ENCODE measurements at places on chromosomes 2 and 18.

DNA sequence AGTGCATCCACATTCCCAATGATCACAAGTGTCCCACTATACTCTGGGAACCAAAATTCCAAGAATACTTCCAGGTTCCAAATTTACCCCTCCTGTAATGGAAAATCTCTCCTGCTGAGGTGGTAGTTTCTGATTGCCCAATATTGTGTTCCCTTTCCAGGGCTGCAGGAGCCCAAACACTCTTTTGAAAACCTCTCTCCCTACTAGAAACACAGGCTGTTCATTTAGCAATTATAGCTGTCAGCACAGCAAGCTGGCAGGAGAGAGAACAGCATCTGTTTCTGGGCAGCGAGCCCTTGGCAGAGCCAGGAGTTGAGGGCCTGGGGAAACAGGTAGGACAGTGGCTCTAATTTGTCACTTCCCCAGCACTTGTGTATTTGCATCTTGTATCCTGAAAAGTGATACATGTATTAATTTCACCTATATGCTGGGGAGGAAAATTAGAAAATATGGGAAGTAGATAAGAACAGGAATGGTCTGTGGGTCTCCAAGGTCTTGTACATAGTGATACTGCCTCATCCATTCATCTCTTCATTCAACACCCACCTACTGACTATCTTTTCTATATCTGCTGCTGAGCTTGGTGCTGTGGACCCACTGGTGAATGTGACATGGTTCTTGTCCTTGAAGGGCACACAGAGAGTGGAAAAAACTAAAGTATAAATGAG is 16.9 kb upstream of the PAIP2B start:
- DNase-seq = no peak

DNA sequence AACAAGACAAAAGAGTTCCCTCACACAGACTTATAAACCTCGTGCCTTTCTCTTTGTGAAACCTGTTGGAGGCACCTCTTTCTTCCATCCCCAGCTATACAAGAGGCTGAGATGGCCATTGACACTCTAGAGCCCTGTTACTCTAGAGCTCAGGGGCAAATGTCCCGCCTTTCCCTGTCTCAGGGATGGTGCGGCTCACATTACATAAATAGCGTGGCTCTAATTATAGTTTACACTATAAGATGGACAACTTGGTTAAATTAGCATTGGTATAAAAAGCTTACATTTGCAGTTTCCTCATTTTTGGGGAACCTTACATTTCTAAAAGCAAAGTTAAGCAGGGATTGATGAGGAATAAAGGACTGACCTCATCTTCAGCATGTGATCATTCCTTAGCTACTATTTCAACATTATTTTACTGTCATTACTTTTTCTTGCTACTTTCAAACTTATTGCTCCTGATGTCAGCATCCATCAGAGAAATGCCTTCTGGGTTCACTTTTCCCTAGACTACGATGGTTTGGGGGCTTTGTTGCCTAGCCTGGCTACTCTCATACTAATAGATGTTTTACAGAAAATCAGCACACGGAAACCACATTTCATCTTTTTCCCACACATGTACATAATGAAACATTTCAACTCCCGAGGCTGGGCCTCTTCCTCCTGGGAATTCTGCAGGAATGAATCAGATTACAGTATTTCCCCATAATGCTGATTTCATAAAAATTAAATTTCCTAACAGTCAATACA is 40.4 kb downstream of the FTCDNL1 start:
- no peak for DNase-seq

DNA sequence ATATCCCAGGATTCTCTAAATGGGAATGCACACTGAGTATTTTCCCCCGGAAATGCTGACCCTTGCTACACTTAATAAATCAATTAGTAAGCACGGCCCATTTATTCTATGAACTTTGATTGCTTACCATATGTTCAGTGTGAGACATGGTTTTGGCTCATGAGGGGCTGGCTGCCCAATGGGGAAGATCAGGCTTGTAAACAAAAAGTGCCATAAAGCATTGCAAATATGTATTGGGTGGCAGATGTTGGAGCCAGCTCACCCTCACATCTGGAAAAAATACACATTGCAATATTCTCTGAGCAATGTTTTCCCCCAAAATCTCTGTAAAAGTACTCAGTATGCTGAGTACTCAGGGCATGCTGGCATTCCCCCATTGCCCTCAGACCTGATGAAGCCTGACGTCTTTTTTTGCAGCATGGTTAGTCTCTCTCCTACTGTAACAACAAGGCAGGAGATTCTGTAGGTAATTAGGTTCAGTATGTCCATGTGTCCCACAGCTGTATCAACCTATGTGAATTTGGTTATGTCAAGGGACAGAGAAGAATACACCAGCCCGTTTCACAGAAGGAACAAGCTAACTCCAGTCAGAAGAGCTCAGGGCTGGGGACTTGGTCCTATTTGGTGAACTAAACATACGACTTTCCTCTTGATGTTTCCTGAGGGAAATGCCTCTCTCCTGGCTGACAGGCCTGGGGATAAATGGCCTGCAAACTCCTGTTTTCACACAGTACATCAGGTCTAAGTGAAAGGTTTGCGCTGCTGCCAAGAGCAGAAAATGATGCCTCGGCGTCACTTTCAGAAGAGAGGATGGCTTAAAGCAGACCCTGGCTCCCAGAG is 202.4 kb downstream of the INSIG2 start:
- no peak for DNase-seq

DNA sequence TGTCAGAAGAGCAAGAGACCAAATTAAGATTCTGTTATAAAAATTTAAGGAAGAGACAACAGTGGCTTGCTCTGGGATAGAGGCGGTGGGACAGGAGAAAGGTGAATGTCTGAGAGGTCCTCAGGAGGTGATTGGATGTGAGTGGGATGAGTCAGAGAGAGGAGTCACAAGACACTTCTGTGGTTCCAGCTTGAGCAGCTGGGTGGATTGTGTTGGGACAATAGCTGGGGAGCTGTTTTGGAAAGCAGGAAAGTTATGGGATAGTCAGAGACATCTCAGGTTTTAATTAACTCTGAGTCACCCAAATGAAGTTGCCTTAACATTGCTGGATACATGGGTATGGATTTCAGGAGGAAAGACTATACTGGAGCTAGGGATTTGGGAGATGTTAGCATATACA is 218.0 kb upstream of the TRIB2 start:
- no peak for DNase-seq

- DNase-seq = no peak
Observed at GRCh38 chr2:217911283-217912097, 91.3 kb downstream of the TNS1 start.

DNA sequence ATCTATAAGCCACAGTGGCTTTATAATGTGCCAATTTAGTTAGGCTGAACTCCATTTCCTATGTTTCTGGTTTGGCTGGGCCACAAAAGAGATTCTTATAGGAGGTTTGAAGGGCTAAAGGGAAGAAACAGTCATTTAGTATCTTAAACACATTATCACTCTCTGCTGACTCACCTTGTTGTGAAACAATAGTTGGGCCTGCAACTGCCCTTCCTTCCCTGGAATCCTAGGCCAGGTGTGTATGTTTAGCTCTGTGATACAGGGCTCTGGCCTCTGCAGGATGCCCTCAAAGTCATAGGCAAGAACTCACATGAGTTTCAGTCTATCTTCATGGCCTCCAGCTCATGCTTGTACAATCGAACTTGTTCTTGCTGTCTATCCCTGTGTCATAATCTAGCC is 400.0 kb upstream of the CELF4 start:
- DNase-seq = no peak

GRCh38 chr2:232925153-232925820 is 55.2 kb downstream of the SNORC start:
- DNase-seq = no peak

- no peak for DNase-seq
Observed at GRCh38 chr2:98543842-98544241, 64.5 kb downstream of the COA5 start.

- no peak for DNase-seq
Observed at GRCh38 chr2:100291152-100291970, 30.9 kb downstream of the LONRF2 start.

- DNase-seq = no peak
Observed at GRCh38 chr2:30997979-30998378, 140.3 kb downstream of the GALNT14 start.

GRCh38 chr2:37396890-37397565 is 52.6 kb downstream of the QPCT start:
- DNase-seq = no peak

DNA sequence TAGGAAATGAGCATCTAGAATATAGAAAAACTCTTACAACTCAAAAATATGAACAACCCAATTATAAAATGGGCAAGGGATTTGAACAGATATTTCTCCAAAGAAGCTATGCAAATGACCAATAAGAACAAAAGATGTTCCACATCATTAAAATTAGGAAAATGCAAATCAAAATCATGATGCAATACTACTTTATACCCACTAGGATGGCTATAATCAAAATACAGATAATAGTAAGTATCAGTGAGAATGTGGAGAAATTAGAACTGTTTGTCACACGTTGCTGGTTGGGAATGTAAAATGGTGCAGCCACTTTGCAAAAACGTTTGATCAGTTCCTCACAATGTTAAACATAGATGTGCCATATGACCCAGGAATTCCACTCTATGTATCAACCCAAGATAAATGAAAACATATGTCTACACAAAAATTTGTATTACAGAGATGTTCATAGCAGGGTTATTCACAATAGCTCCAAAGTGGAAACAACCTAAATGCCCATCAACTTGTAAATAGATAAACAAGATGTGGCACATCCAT is 558.4 kb downstream of the SLC4A3 start:
- no peak for DNase-seq

DNA sequence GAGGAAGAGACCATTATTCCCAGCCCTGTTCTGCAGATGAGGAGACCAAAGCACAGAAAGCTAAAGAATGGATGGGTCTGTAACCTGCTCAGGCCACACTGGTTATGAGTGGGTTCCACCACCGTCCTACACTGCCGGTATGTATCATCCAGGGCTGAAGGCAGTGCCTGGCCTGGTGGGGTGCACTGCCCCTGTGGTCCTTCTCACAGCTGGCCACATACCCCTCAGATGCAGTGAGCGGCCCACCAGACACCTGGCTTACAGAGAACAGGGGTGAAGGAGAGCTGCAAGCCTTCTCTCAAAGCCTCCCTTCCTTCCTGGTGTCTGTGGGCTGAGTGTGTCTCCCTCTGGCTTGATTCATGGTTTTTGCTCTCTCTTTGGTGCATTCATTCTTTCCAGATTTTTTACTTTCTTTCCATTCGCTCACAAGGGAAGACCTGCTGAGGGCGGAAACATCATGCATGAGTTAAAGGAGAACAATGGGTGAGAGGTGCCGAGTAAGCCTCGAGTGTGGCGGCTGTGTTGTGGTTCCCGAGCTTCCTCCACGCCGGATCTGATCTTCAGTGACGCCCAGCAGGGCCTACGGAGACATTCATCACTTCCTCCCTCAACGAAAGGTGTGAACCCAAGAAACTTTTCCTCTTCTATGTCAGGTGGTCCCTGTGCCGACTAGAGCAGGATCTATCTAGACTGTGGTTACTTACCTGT is 62.1 kb upstream of the REL start:
- DNase-seq = no peak

DNA sequence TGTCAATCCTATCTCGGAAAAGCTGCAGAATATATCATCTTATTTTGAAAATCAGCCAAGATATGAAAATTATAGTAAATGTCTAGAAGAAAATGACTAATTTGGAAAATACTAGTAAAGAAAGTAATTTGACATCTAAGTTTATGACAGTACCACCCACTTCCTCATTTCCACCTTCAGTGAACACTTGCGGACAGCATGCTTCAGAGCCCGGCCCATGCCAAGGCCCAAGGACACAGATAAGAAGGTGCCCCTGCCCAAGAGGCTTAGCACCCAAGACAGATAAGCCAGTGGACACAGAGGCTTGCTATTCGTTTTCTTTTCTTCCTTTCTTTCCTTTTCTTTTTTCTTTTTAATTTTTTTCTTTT is 4.8 kb upstream of the KCNG2 start:
- DNase-seq = no peak

DNA sequence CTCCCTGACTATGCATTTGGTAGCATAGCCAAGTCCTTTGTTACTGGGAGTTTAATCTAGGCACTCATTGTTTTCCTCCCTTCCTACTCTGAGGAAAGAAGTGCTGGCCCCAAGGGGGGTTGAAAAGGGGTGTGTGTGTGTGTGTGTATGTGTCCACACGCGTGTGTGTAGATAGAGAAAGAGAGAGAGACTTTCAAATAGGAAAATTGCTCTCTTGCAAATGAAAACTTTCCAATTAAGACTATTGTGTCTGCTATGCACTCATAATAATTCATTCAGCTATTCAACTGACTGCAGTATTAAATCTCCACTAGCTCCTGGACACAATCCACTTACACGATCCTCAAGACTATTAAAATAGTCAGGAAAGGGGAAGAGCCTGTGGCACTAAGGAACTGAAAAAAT is 92.9 kb upstream of the CSRNP3 start:
- DNase-seq = no peak

DNA sequence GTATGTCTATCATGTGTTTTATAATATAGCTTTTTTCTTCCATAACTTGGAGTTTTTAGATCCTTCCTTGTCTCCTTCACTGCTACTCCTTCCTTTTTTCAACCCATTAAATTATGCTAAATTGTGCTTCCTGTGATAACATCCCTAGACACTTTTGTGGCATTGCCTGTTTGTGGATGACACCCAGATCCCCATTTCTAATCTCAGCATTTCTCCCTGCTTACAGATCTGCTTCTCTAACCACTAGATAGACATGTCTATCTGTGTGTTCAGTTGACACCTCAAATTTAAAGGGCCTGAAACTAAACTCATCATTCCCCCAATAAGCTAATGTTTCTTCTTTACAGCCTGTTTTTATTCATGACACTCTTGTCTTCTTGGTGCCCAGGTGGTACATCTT is 244.8 kb downstream of the BABAM2 start:
- DNase-seq = no peak

DNA sequence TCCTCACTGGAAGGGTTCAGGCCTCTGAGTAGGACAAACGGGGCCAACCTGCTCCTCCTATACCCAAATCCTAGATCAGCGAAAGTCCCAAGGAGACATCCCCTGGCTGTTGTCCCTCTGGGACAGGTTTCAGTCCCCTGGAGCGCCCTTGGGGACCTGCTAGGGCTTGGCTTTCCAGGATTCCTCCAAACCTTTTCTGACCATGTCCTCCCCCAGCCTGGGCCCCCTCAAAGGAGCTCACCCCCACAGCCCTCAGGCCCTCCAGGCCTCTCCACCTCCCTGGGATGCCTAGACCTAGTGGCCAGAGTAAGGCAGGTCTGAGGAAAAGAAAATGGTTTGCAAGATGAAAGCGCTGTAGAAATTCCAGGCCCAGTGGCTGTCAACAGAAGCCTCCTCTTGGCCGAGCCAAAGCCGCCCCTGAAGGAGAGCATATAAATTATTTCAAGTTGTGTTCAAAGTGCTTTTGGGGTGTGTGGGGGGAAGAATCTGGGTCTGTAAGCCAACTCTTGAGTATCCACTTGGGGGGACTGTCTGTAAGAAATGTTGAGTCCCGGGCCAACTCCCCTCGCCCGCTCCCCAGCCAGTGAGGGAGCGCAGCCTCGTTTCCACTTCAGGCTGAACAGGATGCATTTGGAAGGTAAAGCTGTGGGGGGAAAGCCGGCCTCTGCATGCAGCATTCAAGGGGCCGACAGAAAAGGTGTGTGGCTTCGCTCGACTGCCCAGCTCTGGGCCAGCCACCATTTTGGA is 158.6 kb downstream of the DYSF start:
- DNase-seq = no peak

- DNase-seq = no peak
Observed at GRCh38 chr18:61738488-61738887, 154.3 kb downstream of the RNF152 start.

GRCh38 chr2:196291873-196292800 is 120.8 kb upstream of the STK17B start:
- no peak for DNase-seq

- no peak for DNase-seq
Observed at GRCh38 chr2:66418381-66418780, 16.5 kb upstream of the MEIS1 start.
